A549 treated with CpdA at 1 μM for 4 hours (cell line): ENCODE measurements at places on chromosomes 1 and 21. TPM values are rescaled to one million over a fixed set of nuclear protein-coding genes. Genes with fewer than 3 reads are reported as not detected.

Gene TTC39A
- total RNA-seq, result 0.79 to 1.9 TPM (median 1.5 TPM) in 5 replicates

Gene PTGFR
- total RNA-seq, result 0.02 TPM in 1 of 5 replicates, not detected in the others

Gene YTHDF2
- 51.2 to 59.1 TPM (median 53.4 TPM) in 5 replicates for total RNA-seq

Gene ACTL8
- 1.2 to 1.9 TPM (median 1.7 TPM) in 5 replicates for total RNA-seq

Gene BCL2L15
- 0.48 to 1.7 TPM (median 0.85 TPM) in 4 of 5 replicates, not detected in the other for total RNA-seq

Gene CLEC20A
- not detected in 5 replicates for total RNA-seq
